ENCODE measurements at places on chromosomes 6 and 20.

- no peak for DNase-seq
Measured at GRCh38 chr20:62202083-62202395, 18.0 kb downstream of the HRH3 start.

GRCh38 chr6:136932599-136932998, 10.5 kb downstream of the SLC35D3 start:
- no peak for DNase-seq

GRCh38 chr6:125670568-125670967, 78.9 kb upstream of the HEY2 start:
- DNase-seq = no peak

DNA sequence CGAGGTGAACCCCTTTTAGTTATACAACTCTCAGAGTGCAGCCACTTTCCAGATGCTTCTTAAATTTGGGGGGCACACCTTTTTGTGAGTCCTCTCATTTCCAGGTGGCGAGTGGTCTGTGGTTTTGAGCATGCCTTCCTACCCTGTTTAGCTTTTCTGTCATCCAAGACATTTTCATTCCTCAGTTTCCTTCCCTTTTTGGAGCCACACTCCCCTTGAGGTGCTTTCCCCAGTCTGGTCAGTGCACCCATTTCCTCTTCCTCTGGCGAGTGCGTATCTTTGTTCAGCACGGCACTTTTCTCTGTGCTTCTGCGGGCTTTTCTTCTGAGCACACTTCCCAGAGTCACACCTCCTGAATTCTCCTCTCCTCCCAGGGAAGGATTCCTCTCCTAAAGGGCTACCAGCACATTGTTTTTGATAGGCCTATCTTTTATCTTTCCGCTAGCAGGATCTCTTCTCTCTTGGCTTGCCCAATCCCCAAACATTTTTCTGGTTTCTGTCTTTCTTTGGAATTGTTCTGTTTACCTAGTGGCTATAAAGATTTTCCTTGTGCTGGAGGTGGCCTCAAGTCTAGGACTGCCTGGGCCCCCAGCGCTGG, 1.4 kb downstream of the PHF20 start:
- DNase-seq = peak; percentile 76

DNA sequence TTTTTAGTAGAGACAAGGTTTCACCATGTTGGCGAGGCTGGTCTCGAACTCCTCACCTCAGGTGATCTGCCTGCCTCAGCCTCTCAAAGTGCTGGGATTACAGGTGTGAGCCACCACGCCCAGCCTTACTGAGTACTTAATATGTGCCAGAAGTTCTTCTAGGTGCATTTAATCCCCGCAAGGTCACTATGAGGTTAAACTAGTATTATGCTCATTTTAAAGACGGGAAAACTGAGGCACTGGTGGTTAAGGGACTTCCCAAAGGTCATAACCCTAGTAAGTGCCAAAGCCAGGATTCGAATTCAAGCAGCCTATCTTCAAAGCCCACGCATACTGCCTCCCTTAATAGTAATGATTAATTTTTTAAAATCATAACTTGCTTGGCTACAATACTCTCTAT, 674 bp upstream of the CCM2L start:
- no peak for DNase-seq

DNA sequence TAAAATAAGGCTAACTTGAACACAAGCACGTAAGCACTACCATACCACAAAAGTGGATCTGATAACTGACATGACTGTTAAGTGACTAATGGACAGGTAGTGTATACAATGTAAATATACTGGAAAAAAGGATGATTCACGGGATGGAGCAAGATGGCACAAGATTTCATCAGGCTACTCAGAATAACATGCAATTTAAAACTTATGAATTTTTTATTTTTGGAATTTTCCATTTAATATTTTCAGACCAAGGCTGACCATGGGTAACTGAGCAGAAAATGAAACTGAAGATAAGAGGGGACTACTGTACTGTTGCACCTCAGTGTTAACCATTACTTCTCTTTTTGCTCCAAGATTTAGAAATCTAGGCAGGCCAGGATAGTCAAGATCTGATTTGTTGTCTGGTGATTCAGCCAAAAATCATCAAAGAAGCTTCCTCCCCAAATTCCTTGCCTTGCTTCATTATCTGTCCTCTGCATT, 45.4 kb downstream of the TPBG start:
- DNase-seq = no peak

DNA sequence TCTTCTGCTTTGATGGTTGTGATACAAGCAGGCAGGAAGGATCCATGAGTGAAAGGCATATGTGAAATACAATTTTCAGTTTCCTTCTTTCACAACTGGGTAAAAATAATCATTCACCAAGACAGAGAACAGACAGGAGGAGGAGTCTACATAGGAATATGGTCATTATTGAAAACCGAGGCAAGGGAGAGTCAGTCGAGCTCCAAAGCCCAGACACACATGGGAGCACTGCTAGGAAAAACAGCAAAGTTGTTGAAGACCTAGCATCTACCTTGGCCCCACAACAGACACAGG, 260.6 kb downstream of the ERMARD start:
- DNase-seq = no peak

DNA sequence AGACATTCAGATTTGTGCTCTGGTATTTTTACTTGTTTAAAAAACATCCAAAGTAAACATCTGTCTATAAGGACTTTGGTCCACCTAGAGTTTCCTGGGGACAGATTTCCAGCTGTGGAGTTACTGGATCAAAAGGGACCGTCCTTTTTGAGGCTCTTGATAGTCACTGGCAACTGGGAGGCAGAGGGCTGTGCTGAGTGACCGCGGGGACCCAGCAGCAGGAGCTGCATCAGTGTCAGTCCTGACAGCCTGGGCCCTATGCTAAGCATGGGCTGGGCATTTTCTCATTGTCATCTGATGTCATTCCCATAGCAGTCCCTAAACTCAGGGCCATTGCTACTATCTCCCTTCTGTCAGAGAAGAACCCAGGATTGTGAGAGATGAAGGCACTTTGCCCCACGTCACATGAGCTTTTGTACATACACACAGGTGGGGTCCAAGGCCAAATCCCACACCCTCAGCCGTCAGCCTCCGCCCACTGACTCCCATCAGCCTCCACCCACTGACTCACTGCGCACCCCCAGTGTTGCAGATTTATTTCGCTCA, 293.8 kb downstream of the TAF4 start:
- DNase-seq = no peak

DNA sequence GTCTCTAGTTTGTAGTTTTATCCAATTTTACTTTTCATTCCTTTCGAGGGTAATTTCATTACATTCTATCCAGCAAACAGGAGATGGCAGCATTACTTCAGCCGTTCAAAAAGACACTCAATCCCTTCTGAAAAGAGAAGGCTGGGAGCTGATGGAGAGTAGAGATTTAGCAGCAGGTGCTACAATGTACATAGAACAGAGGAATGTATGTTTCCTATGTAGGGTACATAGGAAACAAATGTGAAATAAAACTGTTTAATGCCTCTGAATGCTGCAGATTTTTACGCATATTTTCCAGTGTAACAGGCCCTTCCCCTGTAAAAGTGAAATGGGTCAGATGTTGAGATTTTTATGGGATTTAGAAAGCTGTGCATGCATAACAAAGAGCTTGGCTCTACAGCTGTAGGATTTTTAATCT, 16.0 kb downstream of the RPS12 start:
- DNase-seq = no peak

DNA sequence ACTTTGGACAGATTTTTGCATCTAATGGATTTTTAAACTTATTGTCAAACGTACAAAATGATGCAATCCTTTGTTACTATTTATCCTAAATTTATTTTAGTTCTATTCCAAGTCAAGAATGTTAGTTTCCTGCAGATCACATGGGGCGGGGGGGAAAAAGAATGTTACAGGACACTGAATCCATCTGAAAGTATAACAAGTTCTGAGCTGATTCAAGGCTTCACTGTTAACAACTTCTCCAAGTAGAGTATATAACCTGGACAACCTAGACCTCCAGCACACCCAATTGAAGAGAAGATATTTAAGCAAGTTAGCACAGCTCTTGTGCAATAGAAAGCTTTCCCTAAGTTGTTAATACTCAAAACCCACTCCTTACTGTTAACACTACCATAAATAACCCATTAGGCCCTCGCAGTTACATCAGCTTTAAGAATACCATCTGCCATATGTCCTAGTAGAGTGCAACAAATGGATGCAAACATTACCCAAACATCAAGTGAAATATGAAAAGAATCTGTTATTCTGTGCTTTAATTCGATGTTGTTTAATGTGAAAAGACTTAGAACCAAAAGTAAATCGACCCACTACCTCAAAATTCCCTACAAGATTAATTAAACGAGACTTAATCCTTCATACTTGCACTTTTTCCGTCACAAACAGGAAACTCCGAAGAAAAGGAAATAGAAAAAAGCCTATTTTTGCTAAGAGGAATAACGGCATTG, 1.3 kb downstream of the SEC63 start:
- no peak for DNase-seq

DNA sequence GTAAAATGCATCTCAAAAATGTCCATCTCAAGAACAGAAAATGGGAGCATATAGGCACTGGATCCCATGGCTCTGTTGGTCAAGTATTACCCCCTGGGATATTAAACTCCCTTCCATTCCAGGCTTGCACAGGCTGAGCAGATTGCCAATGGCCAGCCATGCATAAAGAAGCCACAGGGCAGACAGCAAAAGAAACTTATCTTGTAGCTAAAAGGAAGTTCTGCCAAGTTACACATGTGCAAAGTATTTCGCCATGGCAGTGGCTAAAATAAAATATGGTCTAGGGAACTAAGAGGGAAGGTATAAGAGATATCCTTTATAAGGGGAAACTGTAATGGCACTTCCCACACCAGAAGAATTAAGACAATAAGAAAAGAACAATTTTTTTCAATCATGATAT, 415.6 kb upstream of the BTBD3 start:
- DNase-seq = no peak

DNA sequence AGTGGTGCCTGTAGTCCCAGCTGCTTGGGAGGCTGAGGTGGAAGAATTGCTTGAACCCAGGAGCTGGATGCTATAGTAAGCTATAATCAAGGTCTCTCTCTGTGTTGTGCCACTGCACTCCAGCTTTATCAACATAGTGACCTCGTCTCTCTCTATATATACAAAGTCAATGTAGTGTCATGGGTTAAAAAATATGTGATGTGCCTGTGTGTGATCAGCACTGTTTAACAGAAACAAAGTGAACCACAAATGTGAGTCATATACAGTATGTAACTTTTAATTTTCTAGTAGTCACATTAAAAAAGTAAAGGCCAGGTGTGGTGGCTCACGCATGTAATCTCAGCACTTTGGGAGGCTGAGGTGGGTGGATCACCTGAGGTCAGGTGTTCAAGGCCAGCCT, 85.3 kb upstream of the RNF24 start:
- DNase-seq = no peak

DNA sequence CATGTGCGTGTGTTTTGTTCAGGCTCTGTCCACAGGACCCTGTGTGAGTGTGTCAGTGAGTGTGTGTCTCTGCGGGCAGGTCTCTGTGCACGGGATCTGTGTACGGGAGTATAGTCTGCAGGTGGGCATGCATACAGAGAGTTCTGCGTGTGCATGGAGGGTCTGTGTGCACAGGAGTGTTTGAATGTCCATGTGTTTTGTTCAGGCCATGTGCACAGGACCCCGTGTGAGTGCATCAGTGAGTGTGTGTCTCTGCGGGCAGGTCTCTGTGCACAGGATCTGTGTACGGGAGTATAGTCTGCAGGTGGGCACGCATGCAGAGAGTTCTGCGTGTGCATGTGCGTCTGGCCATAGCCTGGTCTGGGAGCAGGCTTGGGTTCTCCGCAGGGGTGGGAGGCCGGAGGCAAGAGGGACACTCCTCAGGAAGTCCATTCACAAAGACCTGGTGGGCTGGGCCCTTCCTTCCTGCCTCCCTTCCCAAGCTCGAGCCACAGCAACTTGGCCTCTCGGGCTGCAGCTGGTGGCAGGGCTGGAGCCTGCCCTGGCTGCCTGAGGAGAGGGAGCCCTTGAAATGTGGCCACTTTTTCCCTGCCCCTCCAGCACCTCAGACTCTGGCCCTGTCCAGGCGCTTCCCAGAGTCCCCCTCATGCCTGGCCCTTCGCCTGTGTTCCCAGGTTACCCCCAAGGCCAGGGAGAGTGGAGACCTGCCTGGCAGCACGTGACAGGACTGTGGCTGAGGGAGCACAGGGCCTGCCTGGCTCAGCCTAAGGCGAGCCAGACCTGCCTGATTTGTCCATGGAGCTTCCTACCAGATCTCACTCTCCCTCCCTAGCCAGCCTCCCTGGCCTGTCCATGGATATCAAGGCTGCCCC, 6.8 kb downstream of the HSPA12B start:
- no peak for DNase-seq

GRCh38 chr6:149843051-149843633, 21.0 kb downstream of the LRP11 start:
- DNase-seq = no peak

- no peak for DNase-seq
Measured at GRCh38 chr20:45069261-45069660, 31.7 kb downstream of the KCNS1 start.

GRCh38 chr20:20450521-20450920, 82.6 kb downstream of the INSM1 start:
- no peak for DNase-seq

- peak; percentile 13 for DNase-seq
Measured at GRCh38 chr6:112027942-112028674, 25.8 kb upstream of the CCN6 start.

DNA sequence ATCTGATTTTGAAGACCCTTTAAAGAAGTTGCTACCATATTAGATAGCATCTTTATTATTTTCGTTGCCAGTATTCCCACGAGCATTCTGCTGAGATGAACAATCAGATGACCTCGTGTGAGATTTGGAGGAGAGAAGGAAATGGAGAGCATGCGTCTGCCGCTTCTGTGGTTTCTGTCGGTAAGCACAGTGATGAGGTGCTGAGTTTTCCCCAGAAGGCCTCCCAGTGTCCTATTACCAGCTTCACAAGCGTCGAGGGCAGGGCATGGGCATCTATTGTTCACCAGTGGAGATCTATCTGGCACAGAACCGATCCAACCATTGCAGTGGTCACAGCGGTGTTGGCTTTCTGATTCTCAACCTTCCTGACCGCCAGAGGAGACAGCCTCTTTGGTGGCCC, 29.4 kb downstream of the TRAF3IP2 start:
- peak; percentile 10 for DNase-seq

DNA sequence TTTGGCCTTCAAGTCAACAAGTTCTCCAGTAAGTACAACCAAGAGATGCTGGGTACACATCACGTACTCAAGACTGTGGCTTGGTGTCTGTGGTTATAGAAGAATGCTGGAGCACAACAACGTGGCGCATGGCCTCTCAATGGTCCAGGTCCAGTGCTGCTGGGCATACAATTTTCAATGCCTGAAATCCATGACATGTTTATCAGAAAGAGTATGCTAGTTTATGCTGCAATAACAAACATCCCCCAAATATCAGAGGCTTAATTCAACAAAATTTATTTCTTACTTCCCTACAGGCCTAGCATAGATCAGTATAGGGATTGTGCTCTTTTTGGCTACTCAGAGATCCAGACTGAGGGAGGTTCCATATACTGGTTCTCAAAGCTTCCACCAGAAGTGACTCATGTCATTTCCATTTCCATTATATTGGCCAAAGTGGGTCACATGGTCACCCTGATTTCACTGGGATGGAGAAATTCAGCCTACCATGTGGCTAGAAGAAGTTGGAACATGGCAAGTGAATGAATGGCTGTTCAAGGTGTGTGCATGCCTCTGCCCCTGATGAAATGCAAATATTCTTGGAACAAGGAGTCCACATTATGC, 33.3 kb upstream of the KIF16B start:
- no peak for DNase-seq

Measured in naive B cell (primary cell).